ENCODE measurements at places on chromosomes 7 and 10. TPM values are rescaled to one million over a fixed set of nuclear protein-coding genes. Genes with fewer than 3 reads are reported as not detected.

CSGALNACT2 gene
- total RNA-seq: 11.7 TPM

ANKRD30A gene
- 0.49 TPM for total RNA-seq

ZC3HAV1L gene
- 4.0 TPM for total RNA-seq

MSMB gene
- total RNA-seq: not detected

CLIP2 gene
- 11.8 TPM for total RNA-seq

ASAH2 gene
- 2.2 TPM for total RNA-seq

TUBB8 gene
- 0.05 TPM for total RNA-seq

SDK1 gene
- total RNA-seq: 0.53 TPM

PLXNA4 gene
- total RNA-seq: 0.85 TPM

SLC18A3 gene
- total RNA-seq: not detected

PLAC9 gene
- total RNA-seq: 0.16 TPM

STAG3 gene
- 0.18 TPM for total RNA-seq

TMEM229A gene
- total RNA-seq: not detected

INA gene
- 18.1 TPM for total RNA-seq

TUBAL3 gene
- 0.31 TPM for total RNA-seq

RAB11FIP2 gene
- 12.2 TPM for total RNA-seq

EPO gene
- total RNA-seq: not detected

AGAP6 gene
- total RNA-seq: 8.1 TPM

SPDYE11 gene
- not detected for total RNA-seq

MCM10 gene
- 20.1 TPM for total RNA-seq

UBTD1 gene
- 21.1 TPM for total RNA-seq

CUTC gene
- total RNA-seq: 29.8 TPM

PNLIPRP2 gene
- total RNA-seq: 0.06 TPM

MDFIC gene
- total RNA-seq: 17.3 TPM

ANXA8 gene
- 29.3 TPM for total RNA-seq

ZNF425 gene
- 1.4 TPM for total RNA-seq

CALML5 gene
- not detected for total RNA-seq

SFRP4 gene
- 4.3 TPM for total RNA-seq

SH2B2 gene
- 3.7 TPM for total RNA-seq

THSD7A gene
- total RNA-seq: 1.4 TPM

EGR2 gene
- total RNA-seq: 0.29 TPM

MCU gene
- total RNA-seq: 28.2 TPM

ATRNL1 gene
- 0.32 TPM for total RNA-seq

TAS2R16 gene
- not detected for total RNA-seq

MALRD1 gene
- not detected for total RNA-seq

PDE1C gene
- total RNA-seq: 2.5 TPM

ACTR1A gene
- 86.1 TPM for total RNA-seq

C7orf57 gene
- 0.32 TPM for total RNA-seq

TMUB1 gene
- total RNA-seq: 58.8 TPM

GPR85 gene
- not detected for total RNA-seq

TSPAN12 gene
- 0.34 TPM for total RNA-seq

SGPL1 gene
- total RNA-seq: 27.3 TPM

JAKMIP3 gene
- 1.1 TPM for total RNA-seq

ADARB2 gene
- 0.17 TPM for total RNA-seq

CACNA2D1 gene
- 7.1 TPM for total RNA-seq
